Colonic mucosa (tissue), 4 donors: ENCODE measurements at places on chromosomes 6 and 20. TPM values are rescaled to one million over a fixed set of nuclear protein-coding genes. Genes with fewer than 3 reads are reported as not detected.

GRCh38 chr20:20734475-20734948, 22.1 kb upstream of the RALGAPA2 start:
- no peak for DNase-seq

GRCh38 chr20:9389346-9389745, 125.0 kb upstream of the LAMP5 start:
- DNase-seq: peak; percentile 68

DNA sequence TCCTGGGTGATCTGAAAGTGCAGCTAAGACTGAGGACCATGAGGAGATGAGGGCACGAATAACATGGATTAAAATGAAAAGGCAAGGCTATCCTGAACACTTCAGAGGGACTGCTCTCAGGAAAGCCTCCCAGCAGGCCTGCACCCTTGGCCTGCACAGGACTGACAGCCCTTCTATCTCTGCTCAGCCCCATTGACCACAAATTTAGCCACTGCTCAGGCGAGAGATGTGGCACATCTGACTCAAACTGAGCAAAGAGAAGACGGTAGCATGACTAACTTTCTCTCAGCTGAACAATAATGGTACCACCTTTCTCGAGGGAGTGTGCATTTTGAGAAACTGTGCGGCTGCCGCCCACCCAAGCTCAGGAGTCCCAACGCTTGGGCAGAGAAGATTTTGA, 257.5 kb downstream of the ADGB start:
- no peak for DNase-seq

DNA sequence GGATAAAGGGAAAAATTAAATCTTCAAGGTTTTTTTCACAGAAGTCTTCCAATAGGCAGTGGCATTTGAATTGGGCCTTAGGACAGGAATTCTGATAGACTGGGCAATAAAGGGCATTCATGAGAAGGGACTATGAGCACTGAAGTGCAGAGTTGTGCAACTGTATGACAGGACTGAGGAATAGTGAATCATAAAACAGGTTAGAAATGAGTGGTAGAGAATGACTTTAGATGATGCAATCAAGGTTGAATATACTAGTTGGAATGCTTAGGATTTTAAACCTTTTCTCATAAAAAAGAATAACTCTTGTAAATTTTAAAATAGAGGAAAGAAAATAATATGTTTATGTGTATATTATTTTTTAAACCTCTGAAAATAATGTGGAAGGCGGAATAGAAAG, 944.7 kb downstream of the PHF3 start:
- DNase-seq: no peak

GRCh38 chr20:1875762-1876161, 19.4 kb upstream of the SIRPA start:
- DNase-seq: no peak

DNA sequence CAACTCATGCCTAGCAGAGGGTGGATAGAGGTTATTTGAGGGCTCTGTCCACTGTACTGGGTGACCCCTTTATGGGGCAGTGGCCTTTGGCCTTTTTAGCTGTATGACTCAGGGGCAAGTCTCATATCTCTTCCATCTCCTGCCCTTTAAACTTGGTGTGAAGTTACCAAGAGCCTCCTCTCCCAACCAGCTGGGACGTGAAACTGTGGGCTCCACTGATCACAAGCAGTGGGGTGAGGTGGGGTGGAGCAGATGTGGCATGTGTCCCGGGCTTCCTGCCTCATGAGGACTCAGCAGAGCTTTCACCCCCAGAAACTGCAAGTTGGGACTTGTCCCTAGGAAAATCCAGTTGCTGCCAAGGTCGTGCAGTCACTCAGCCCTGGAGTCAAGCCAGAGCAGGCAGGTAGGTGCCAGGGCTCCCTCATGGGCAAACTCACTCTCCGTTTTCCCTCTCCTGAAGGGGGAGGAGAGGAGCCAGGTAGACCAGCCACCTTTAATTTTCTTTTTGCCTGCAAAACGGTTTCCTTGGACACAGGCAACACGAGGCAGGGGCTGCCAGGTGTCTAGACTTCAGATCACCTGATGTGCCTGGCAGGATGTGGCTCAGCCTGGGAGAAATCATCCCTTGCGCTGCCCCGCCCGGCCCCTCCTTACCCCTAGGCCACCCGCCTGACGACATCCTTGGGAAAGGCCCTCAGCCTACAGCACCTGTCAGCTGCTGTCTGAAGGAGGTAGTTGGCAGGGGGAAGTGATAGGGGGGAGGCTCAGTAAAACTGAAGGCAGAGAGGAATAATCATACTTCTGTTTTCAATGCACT, 4.0 kb downstream of the CDKN1A start:
- peak; percentile 86 for DNase-seq

- no peak for DNase-seq
Observed at GRCh38 chr6:118810420-118811027, 83.4 kb upstream of the ASF1A start.

CLIC1 gene
- 622 TPM for total RNA-seq
